ENCODE measurements at places on chromosomes 2 and 18. TPM values are rescaled to one million over a fixed set of nuclear protein-coding genes. Genes with fewer than 3 reads are reported as not detected.

Gene TEX44
- total RNA-seq: not detected

Gene CABYR
- total RNA-seq: 24.1 TPM

Gene CTNNA2
- total RNA-seq: 182 TPM

Gene SLC14A1
- 3.7 TPM for total RNA-seq

Gene MRPL19
- 31.0 TPM for total RNA-seq

Gene GALR1
- under 0.01 TPM for total RNA-seq

Gene PLCD4
- 1.2 TPM for total RNA-seq

GRCh38 chr2:224513991-224514390 lies 71.2 kb downstream of the CUL3 start:
- no peak for DNase-seq

DNA sequence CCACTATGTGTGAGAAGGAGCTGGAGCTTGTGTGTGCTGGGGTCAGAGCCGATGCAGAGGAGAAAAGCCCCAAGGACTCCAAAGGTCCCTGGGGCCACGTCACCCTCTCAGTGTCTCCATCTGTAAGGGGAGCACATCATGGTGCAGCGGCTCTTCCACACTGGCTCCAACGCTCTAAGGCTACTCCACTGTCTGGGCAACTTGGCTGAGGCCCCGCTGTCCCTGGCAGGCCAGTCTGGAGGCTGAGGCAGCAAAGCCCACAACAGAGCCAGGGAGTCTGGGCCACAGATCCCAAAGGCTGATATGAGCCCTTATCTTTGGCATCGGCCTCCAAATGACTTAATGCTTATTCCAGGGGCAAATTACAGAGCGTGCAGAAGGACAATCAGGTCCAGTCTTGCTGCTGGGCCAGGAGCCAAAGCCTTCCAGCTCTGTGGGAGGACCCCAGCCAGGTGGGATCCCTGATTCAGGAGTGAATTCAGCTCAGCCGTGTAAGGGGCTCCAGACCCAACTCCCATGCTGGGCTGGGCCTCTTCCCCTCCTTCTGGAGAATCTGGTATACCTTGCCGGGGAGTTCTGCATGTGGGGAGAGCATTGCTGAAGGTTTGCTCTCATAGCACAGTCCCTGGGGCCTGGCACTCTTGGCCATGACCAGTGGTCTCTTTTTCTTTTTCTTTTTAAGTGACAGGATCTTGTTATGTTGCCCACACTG lies 1.8 kb upstream of the DUSP2 start:
- no peak for DNase-seq

GRCh38 chr2:161316701-161317100 lies 8.5 kb downstream of the PSMD14 start:
- no peak for DNase-seq

DNA sequence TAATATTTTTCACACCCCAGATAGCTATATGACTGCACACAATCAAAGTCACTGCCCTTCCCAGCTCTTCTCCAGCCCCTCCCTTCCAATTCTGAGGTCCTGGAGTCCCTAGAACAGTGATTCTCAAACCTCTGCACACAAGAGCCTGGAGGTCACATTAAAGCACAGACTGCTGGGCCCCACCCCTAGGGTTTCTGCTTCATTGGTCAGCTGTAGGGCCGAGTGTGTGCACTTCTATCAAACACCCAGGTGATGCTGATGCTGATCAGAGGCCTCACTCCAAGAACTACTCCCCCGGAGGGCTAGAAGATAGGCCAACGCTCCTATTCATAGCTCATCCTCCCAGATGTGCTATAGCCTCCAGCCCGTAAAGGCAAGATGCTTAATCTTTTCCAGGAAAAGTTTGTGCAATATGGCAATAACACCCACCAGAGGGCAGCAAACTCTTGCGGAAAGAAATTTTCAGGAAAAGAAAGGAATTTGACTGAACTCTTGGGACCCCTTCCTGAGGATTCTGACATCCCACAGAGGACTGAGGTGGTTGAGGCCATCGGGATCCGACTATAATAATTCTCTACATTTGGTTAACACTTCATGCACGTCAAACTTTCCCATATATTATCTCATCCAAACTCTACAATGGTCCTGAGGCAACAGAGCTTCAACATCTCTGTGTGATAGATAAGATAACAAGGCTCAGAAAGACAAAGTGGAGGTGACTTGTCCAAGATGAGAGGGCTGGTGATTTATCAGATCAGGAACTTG lies 194.2 kb upstream of the PKDCC start:
- peak; percentile 24 for DNase-seq

- DNase-seq: no peak
These were observed 36.5 kb upstream of the TNFRSF11A start for GRCh38 chr18:62288665-62289008.

GRCh38 chr2:144515099-144515695 lies 4.7 kb downstream of the ZEB2 start:
- DNase-seq: no peak

- DNase-seq: no peak
These were observed 392.8 kb upstream of the MEIS1 start for GRCh38 chr2:66041902-66042657.

DNA sequence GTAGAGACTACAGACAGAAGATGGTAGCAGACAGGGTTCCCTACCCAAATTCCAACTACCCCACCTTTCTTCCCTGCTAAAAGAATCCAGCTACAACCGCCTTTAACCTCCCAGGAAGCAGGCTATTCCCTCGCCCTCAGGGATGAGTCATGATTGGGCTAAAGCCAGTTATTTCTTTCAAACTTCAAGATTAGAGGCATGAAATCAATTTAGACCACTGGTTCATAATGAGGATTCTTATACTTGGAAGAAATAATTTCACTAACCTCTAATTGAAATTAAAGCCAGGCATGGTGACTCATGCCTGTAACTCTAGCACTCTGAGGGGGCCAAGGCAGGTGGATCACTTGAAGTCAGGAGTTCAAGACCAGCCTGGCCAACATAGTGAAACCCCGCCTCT lies 20.0 kb downstream of the TRIP12 start:
- DNase-seq: peak; percentile 30

DNA sequence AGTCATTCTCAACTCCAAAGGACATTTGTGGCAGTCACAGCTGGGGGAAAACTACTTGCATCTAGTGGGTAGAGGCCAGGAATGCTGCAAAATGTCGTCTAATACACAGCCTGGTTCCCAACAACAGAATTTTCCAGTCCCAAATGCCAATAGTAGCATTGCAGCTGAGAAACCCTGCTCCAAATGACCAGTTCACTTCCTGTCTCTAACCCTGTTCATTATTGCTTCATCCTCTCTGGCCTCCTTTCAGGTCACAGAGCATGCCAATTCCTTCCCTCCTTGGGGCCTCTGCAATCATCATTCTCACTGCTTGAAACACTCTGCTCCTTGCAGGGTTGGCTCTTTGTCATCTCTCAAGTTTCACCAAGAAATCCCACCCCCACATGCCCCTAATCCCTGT lies 139.1 kb downstream of the IRS1 start:
- DNase-seq: no peak

- no peak for DNase-seq
These were observed 105.2 kb downstream of the NETO1 start for GRCh38 chr18:72762515-72763122.

GRCh38 chr2:58635801-58636375 lies 394.8 kb upstream of the FANCL start:
- DNase-seq: no peak
